ENCODE measurements at places on chromosomes 3 and 15.

- DNase-seq = no peak
These were observed 294.3 kb downstream of the CNTN4 start for GRCh38 chr3:2392981-2393380.

DNA sequence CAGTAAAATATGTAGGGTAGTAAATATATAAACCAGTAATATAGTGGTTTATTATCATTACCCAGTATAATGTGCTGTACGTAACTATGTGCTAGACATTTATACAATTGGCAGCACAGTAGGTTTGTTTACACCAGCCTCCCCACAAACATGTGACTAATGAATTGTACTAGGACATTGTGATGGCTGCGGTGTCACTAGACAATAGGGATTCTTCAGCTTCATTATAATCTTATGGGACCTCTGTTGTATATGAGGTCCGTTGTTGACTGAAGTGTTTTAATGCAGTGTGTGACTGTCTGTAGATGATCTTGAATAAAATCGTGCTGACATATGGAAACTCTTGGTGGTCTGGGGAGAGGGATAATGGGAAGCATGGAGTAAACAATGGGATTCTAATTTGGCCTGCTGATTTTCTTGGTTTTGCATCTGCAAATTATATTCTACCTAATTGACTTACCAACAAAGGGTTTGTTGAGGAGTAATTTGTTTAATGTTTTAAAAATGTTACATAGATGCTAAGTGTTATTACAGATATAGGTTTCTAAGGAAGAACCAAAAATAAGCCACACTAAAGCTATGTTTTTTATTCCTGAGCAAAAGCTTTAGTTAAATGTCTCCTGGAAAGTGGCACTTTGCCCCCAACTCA lies 496.5 kb upstream of the TBL1XR1 start:
- no peak for DNase-seq

DNA sequence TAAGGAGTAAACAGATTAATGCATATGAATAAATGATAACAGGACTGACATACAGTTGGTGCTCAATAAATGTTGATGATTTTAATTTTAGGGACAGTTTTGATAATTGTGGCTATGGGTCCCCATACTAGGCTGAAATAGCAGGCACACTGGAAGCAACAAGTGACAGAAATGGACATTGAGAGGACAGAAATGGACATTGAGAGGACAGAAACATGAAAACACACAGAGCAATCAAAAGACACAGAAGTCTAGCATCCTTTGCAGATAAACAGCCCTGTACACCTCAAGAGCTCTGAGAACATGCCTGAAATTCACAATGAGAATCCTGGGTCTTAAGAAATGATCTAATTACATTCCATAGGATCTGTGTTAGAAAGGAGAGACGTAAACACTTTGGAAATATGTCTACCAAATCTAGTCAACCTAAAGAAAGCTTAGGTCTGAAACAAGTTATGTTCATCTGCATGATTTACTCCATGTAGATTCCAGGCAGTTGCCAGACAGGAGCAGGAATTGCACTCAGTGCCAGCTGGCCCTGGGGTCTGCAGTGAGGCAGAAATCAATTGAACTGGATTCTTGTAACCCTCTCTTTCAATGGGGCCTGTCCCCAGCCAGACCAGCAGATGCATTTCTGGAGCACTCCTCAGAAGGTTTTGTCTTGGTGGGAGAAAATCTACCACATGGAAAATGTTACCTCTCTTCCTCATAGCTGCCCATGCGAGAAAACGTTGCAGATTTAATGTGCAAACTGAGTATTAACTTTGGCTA lies 60.3 kb downstream of the SYNM start:
- DNase-seq = no peak

- no peak for DNase-seq
These were observed 20.9 kb downstream of the SLC24A1 start for GRCh38 chr15:65642594-65642993.

GRCh38 chr15:88440021-88440420 lies 27.2 kb downstream of the MRPL46 start:
- no peak for DNase-seq

- no peak for DNase-seq
These were observed 34.5 kb upstream of the NR1I2 start for GRCh38 chr3:119747357-119747756.

DNA sequence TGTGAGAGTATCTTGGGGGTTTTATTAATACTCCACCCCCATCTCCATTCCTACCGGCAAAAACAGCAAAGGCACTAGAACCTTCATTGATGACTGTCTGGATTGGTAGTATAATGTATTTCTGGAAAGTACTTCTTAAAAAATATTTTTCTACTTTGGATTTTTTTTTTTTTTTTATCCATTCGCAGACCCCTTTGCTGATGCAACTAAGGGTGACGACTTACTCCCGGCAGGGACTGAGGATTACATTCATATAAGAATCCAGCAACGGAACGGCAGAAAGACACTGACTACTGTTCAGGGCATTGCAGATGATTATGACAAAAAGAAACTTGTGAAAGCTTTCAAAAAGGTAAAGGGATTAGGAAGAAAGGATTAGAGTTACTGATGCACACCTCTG lies 1.2 kb downstream of the EIF1B start:
- DNase-seq = no peak

- peak; percentile 71 for DNase-seq
These were observed 27.3 kb upstream of the BCL2L10 start for GRCh38 chr15:52139599-52140462.

DNA sequence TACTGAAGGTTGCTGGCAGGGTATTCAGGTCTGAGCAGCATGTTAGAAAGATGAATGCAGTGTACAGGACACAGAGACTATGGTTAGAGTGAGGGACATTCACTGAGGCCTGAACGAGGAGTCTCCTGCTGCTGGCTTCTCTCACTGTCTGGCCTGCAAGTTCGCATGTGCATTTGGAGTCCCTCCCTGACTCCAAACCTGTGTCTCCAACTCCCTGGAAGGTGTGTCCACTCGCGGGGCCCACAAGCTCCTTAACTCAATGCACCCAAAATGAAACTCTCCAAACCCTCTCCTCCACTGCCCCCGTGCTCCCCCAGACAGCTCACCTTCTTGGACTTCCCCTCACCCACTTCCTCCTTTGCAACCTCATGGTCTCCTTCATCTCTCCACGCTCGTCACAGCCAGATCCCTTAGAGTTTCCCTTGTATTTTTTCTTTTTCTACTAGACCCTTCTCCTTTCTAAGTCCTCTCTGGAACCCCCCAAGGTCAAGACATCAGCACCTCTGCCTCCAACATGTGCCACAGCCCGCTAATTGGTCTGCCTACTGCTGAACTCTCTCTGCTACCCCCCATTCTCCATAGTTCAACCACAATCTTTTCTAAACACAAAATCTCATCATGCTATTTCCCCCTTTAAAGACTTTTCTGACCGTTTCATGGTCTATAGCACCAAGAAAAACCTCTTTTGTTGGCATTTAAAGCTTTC lies 58.3 kb downstream of the HES1 start:
- DNase-seq = no peak

DNA sequence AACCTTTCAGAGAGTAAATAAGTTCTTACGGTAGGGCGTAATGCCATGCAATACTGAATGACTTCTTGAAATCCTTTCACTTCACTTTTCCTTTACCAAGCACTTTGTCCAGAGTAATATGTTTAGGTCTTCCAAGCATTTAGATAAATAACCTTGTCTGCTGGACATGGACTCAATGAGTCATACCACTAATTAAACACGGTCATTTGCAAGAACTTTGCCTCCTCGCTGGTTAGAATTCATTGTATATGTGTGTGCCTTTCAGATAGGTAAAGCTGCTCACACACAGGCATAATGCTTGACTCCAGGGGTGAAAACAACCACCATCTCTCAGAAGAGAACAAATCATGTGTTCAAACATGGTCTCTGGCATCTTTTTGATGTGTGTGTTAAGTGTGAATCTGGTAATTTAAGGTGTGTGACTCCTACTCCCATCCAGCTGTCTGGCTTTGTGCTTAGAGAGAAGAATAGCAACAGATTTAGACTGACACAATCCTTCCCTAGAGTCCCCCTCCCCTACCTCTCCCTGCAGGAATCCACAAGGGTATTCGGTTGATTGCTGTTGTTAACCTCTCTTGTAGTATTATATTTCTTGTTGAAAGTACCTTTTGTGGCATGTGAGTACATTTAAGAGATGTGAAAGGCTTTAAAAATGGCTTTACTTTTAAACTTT lies 419.0 kb downstream of the CNTN4 start:
- no peak for DNase-seq

DNA sequence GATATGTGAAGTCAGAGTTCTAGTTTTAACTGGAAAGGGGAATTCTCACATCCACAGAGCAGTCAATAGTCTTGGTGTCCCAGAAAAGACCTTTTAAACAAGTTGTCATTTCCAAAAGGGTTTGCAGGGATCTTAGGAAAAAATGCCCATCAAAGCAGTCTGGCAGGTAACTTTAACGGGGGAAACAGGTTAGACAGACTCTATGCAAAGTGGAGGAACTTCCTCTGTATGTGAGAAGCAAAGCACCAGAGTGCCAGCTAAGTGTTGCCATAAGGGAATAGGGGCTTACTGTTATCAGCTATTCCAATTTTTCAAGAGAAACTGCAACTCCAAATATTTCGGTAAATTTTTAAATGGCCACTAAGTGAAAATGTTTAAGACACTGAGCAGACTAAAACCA lies 307.9 kb upstream of the MDFIC2 start:
- DNase-seq = no peak

- DNase-seq = no peak
These were observed 171.0 kb upstream of the SMAD3 start for GRCh38 chr15:66894363-66894762.

DNA sequence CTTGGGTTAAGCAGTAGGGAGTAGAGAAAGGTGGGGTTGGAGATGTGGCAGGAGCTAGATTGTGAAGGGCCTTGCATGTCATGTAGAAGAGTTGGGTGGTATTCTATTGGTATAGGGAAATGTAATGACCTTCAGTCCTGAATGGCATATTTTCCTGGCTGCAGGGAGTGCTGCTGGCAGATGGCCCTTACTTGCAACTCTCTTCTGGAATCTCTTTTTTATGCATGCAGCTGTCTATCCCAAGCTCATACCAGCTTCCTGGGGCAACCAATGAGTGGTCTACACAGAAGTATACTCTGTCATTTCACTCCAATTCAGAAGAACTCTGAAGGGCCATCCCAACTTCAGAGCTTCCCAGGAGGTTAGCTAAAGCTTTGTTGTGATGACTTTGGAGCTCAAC lies 144.7 kb upstream of the ANKRD28 start:
- no peak for DNase-seq

- DNase-seq = no peak
These were observed 12.2 kb upstream of the TRANK1 start for GRCh38 chr3:36957063-36957462.

- no peak for DNase-seq
These were observed 28.7 kb upstream of the RPS17 start for GRCh38 chr15:82568986-82569385.

- no peak for DNase-seq
These were observed 12.8 kb downstream of the GCSAM start for GRCh38 chr3:112119962-112120836.

GRCh38 chr3:45272032-45272810 lies 46.1 kb upstream of the TMEM158 start:
- no peak for DNase-seq

- no peak for DNase-seq
These were observed 14.9 kb upstream of the GRM2 start for GRCh38 chr3:51691949-51692348.

DNA sequence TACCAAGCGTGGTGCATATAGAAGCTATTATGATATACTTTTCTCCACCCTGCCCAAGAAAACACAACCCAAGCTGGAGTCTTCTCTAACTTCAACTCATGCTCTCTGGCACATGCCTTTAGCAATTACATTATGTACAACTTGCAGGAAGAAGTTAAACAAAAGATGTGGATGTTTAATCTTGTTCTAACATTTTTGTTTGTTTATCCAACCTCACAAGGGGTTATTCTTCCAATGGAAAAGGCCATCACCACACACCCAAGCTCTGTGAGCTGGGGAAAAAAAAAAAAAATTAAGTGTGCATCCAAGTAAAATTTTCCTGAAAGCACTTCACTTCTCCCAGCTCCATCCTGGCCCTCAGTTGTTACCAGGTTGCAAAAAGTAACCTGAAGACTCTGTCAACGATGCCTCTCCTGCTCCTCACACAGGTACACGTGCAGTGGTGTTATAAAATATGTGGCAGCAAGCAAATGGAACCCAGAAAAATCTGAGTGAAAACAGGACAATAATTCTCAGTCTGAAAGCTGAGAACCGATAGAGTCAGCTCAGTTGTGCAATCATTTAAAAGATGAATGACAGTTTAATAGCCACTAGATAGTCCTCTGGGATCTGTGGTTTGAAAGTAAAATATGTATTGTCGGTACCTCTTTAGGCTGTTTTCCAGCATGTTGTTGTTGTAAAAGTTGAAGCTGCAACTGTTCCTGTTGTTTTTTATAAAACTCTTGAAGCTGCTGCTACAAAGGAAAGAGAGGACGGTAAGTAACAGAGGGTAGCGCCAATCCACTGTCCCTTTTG lies 531.4 kb downstream of the FOXP1 start:
- DNase-seq = no peak

GRCh38 chr3:80999481-80999880 lies 762.0 kb downstream of the GBE1 start:
- DNase-seq = no peak

GRCh38 chr3:105700575-105700974 lies 168.2 kb downstream of the CBLB start:
- no peak for DNase-seq

DNA sequence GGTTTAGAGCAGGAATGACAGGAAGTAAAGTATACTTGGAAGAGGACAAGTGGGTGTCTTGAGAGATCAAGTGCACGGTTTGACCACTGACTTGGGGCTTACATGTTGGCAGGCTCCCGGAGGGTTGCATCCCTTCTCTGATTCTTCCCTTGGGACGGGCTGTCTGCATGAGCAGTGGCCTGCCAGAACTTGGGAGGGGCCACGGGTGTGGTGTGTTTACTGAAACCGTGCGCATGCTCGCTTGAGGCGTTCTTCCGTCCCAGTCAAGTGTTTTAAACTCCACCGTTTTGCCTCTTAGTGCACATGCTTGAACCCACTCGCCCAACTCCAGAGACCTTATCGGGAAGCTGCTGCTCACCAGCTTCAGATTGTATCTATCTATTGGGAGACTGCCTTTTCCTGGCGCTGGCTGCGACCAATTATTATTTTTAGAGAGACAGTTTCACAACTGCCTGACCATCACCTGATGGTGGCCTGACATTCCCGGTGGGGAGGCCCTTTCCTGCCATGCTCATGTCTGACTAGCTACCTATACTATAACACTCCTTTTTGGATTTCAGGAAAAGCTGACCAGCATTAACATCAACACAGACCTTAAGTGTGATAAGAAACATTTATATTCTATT lies 14.9 kb upstream of the C3orf22 start:
- DNase-seq = no peak

- no peak for DNase-seq
These were observed 46.1 kb upstream of the RASGRP1 start for GRCh38 chr15:38610748-38611147.

DNA sequence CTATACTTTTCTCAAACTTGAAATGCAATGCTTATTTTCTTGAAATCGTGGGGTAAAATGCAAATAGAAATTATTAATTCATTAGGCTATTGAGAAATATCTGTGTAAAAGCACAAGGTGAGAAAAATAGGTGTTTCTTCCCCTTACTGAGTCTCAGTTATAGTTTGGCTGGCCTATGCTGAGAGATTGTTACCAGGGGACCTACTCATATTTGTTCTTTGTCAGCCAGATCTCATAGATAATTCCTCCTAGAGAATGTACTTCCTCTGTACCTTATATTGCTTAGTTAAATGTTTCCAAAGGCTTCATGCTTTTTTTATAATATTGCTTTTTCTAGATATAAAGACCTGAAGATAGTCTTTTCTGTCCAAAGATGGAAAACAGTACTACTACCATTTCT lies 60.0 kb upstream of the TRPC1 start:
- no peak for DNase-seq

GRCh38 chr3:186986816-186987215 lies 56.5 kb downstream of the ST6GAL1 start:
- no peak for DNase-seq

GRCh38 chr3:2274526-2274925 lies 175.9 kb downstream of the CNTN4 start:
- DNase-seq = no peak
